ENCODE measurements at places on chromosomes 2 and 18.
A peak's percentile ranks its signal among the peaks of the same experiment; 100 is the strongest.

- no peaks in the 10 kb centered on the region for H3K27me3 ChIP-seq
- H3K4me3 ChIP-seq: no peak overlapping the region
- no peaks in the 10 kb centered on the region for H3K36me3 ChIP-seq
- no peaks in the 10 kb centered on the region for H3K4me1 ChIP-seq
Observed at GRCh38 chr2:225488743-225489142, 89.2 kb downstream of the NYAP2 start.

DNA sequence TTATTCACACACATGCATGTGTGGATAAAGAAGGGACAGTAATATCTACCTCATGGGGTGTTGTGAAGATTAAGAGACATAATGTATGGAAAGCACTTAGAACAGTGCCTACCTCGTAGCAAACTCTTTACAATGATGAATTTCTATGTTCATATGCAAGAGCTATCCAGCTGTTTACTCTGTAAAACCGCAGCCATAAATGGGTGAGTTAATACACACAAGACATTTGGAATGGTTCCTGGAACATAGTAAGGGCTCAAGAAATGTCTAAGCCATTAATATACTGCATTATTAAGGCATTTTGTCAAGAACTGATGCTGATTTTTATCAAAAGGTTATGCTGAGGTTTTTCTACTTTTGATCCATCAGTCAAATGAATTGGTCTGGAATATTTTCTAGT, 1076.2 kb downstream of the TSN start:
- no peak overlapping the region for H3K4me3 ChIP-seq
- no peak for DNase-seq
- H3K36me3 ChIP-seq: no peaks in the 10 kb centered on the region
- no peaks in the 10 kb centered on the region for H3K27me3 ChIP-seq

GRCh38 chr2:53536583-53537361, 230.8 kb upstream of the CHAC2 start:
- no peak overlapping the region for H3K4me3 ChIP-seq
- DNase-seq: no peak
- H3K27ac ChIP-seq: no peak overlapping the region

- no peaks in the 10 kb centered on the region for H3K4me1 ChIP-seq
- no peak overlapping the region for H3K27ac ChIP-seq
- H3K4me3 ChIP-seq: no peak overlapping the region
- H3K27me3 ChIP-seq: peaks cover 4% of the 10 kb centered on the region
- DNase-seq: no peak
Observed at GRCh38 chr18:61808286-61808685, 84.5 kb downstream of the RNF152 start.

- H3K36me3 ChIP-seq: no peaks in the 10 kb centered on the region
- H3K27ac ChIP-seq: peak overlapping the region; percentile 18
- H3K27me3 ChIP-seq: no peaks in the 10 kb centered on the region
- peaks cover 34% of the 10 kb centered on the region for H3K4me1 ChIP-seq
Observed at GRCh38 chr18:46624127-46624526, 32.9 kb downstream of the LOXHD1 start.

GRCh38 chr2:218863021-218863520, 3.5 kb downstream of the WNT6 start:
- no peak overlapping the region for H3K27ac ChIP-seq
- peaks cover 13% of the 10 kb centered on the region for H3K4me1 ChIP-seq
- H3K27me3 ChIP-seq: peaks cover 64% of the 10 kb centered on the region
- H3K4me3 ChIP-seq: no peak overlapping the region
- DNase-seq: no peak

DNA sequence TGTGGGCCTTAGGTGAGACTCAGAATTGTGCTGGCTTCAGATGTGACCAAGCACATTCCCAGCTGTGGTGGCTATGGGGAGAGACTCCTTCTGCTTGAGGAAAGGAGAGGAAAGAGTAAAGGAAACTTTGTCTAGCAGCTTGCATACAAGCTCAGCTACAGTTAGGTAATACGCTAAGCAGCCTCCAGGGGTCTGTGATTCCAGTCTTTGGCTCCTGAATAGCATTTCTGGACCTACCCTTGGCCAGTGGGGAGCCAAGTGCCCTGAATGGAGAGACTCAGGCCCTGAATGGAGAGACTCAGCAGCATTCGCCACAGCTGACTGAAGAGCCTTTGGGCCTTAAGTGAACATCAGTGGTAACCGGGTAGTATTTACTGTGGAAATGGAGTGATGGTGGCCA, 227.4 kb upstream of the CDH7 start:
- DNase-seq: no peak
- H3K4me1 ChIP-seq: no peaks in the 10 kb centered on the region
- no peak overlapping the region for H3K4me3 ChIP-seq
- no peak overlapping the region for H3K27ac ChIP-seq

DNA sequence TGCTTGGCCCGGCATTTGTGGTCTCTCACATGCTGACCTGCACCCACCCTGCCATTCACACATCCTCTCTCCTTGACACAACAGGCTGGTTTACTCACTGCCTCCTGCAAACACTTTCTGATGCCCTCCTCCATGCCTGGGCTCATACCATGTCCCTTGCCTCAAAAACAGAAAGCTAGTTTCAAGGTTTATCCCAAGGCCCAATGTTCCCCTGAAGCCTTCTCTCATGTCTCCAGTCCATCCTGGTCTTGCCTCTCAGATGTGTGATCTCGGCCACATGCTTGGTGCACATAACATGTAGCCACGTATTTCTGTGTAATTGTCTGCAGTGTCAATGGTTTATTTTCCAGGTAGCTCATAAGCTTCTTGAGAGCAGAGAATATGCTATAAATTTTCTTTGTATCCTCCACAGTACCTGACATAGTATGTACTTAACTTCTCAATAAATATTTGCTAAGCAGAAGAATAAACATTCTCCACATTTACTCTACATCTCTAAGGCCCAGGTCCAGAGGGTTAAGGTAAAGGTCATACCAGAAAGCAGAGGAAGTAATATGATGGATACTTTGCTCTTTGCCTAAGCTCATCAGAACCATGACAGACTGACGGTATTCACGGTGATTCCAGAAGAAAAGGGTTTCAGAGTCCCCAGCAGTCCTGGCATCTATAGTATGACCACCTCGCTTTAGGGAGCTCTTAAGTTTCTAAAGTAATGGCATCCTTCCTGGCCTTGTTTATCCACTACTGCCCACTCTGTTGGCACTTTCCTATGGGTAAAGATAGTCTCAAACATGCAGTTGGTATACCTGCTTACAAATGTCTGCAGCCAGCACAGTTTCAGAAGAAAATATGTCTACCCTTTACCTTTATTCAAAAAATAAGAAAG, 163.4 kb upstream of the ZFP36L2 start:
- no peak overlapping the region for H3K4me3 ChIP-seq
- no peak overlapping the region for H3K27ac ChIP-seq
- no peak for DNase-seq
- peaks cover 24% of the 10 kb centered on the region for H3K4me1 ChIP-seq
- no peaks in the 10 kb centered on the region for H3K27me3 ChIP-seq

GRCh38 chr18:76357174-76357573, 137.9 kb downstream of the ZNF516 start:
- no peaks in the 10 kb centered on the region for H3K27me3 ChIP-seq
- H3K36me3 ChIP-seq: peaks cover 12% of the 10 kb centered on the region
- H3K27ac ChIP-seq: no peak overlapping the region

- no peaks in the 10 kb centered on the region for H3K36me3 ChIP-seq
- DNase-seq: no peak
- no peaks in the 10 kb centered on the region for H3K4me1 ChIP-seq
- no peaks in the 10 kb centered on the region for H3K27me3 ChIP-seq
- no peak overlapping the region for H3K27ac ChIP-seq
- H3K4me3 ChIP-seq: no peak overlapping the region
Observed at GRCh38 chr2:240780023-240780700, 39.9 kb downstream of the KIF1A start.

- peaks cover 8% of the 10 kb centered on the region for H3K4me1 ChIP-seq
- no peak overlapping the region for H3K4me3 ChIP-seq
- H3K27ac ChIP-seq: no peak overlapping the region
- H3K27me3 ChIP-seq: no peaks in the 10 kb centered on the region
Observed at GRCh38 chr18:79570266-79571201, 109.1 kb upstream of the CTDP1 start.

GRCh38 chr2:28736034-28736433, 15.6 kb upstream of the PPP1CB start:
- no peaks in the 10 kb centered on the region for H3K4me1 ChIP-seq
- DNase-seq: no peak
- H3K27me3 ChIP-seq: no peaks in the 10 kb centered on the region
- H3K36me3 ChIP-seq: peaks cover 8% of the 10 kb centered on the region
- H3K4me3 ChIP-seq: no peak overlapping the region
- H3K27ac ChIP-seq: no peak overlapping the region

DNA sequence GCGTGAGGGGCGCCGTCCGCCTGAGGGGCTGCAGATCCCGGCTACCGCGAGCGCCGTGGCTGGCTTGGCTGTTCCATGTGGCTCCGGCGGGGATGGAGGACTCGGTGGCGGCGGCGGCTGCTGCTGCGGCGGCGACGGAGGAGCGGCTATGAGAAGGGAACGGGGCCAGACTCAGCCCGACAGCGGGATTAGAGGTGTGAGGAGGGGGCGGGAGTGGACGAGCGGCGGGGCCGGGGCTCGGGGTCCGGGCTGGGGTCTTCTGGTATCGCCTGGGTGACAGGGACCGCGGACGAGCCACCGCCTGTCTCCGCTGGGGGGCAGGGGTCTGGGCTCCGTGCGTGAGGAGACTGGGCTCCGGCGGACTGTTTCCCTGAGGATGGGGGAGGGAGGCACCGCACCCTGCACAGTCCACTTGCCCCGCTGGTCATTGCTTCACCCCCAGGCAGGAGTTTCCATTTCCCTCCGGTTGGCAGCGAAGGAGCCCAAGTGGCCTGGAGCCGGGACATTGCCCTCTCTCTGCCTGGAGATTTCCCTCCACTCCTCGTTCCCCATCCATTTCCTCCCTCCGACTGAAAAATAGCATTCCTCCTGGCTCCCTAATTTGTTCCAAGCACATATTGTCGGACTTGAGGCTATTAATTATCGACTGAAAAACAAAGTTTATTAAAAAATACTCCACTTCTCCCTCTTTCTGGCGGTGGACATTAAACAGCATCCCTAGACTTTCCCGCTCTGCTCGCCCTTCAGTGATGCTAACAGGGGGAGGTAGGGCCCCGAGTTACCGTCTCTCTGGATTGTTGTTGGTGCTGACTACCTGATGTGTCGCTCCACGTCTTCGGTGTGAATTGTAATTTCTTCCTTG, 577 bp downstream of the EHBP1 start:
- peaks cover 32% of the 10 kb centered on the region for H3K4me1 ChIP-seq
- H3K4me3 ChIP-seq: peak overlapping the region; percentile 85
- H3K27ac ChIP-seq: peak overlapping the region; percentile 74
- peak; percentile 40 for DNase-seq

- no peak overlapping the region for H3K4me3 ChIP-seq
- H3K27ac ChIP-seq: no peak overlapping the region
- H3K4me1 ChIP-seq: no peaks in the 10 kb centered on the region
- H3K27me3 ChIP-seq: peaks cover 6% of the 10 kb centered on the region
- no peaks in the 10 kb centered on the region for H3K36me3 ChIP-seq
Observed at GRCh38 chr2:72130659-72131360, 16.9 kb downstream of the CYP26B1 start.

- no peaks in the 10 kb centered on the region for H3K4me1 ChIP-seq
- no peak overlapping the region for H3K27ac ChIP-seq
- DNase-seq: no peak
- H3K4me3 ChIP-seq: no peak overlapping the region
- peaks cover 11% of the 10 kb centered on the region for H3K27me3 ChIP-seq
Observed at GRCh38 chr2:149617476-149617875, 29.9 kb upstream of the MMADHC start.

DNA sequence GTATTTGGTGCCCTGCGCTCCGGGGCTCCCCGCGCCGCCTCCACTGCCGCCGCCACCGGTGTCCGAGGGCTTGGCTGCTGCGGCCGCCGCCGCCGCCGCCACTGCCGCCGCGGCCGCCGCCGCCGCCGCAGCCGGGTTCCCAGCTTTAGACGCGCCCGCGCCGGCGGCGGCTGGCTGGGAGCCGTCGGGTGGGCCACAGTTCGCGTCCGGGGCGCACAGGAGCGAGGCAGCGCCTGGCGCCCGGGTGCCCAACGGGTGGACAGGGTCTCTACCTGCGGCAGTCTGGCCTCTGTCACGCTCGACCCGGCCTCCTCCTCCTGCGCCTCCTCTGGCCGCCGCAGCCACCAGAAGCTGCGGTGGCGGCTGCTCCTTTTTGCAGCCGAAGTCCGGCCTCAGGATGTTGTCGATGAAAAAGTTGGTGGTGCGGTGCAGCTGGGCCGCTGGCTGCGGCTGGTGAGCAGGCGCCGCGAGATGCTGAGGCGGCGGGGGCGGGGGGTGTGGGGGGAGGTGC, 951 bp downstream of the EN1 start:
- no peak overlapping the region for H3K4me3 ChIP-seq
- peaks cover 2% of the 10 kb centered on the region for H3K36me3 ChIP-seq
- peaks cover 27% of the 10 kb centered on the region for H3K4me1 ChIP-seq
- H3K27ac ChIP-seq: no peak overlapping the region
- H3K27me3 ChIP-seq: peaks cover 80% of the 10 kb centered on the region
- DNase-seq: no peak

DNA sequence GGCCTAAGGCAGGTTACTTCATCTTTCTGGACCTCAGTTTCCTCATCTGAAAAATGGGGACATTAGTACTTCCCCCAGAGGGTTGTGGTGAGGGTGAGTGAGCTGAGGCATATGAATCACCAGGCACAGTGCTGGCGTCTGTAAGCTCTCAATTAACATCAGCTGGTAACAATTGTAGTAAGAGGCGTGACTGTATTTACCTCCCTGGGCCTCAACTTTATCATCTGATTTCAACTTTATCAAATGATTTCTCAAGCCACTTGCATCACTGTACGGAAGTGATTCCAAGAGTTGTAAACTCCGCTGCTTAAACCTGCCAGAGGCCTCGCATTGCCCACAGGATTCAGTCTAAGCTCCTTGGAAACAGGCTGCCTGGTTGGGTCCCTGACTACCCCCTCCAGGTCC, 53.6 kb upstream of the PKDCC start:
- peaks cover 5% of the 10 kb centered on the region for H3K27me3 ChIP-seq
- DNase-seq: no peak
- H3K36me3 ChIP-seq: no peaks in the 10 kb centered on the region

DNA sequence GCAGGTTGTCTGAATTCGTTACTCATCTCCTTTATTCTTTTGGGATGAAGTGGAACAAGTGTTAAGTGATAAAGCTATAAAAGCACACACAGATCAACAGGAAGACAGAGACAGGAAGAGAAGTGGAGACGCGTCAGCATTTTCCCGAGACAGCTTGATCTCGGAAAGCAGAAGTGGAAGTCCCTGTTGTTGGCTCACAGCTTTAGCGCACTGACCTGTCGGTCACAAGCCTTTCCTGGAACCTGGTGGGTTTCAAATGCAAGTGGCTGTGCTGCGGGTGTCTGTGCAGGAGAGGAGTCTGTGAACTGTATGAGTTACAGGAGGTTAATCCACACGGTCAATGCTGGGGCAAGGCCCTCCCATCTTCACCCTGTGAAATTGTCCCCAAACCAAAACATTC, 116.6 kb upstream of the PELI1 start:
- H3K4me3 ChIP-seq: peak overlapping the region; percentile 56
- peak overlapping the region; percentile 81 for H3K27ac ChIP-seq
- peaks cover 9% of the 10 kb centered on the region for H3K4me1 ChIP-seq
- no peaks in the 10 kb centered on the region for H3K36me3 ChIP-seq
- no peaks in the 10 kb centered on the region for H3K27me3 ChIP-seq
- peak; percentile 26 for DNase-seq
